Airway epithelial cell (primary cell): ENCODE measurements at places on chromosomes 3 and 15. TPM values are rescaled to one million over a fixed set of nuclear protein-coding genes. Genes with fewer than 3 reads are reported as not detected.

Gene SLC24A5
- total RNA-seq: not detected in 2 replicates

Gene CHST13
- total RNA-seq: not detected in 2 replicates

Gene GUCA1C
- not detected in 2 replicates for total RNA-seq

Gene CRYBG3
- 7.2 and 7.6 TPM in 2 replicates for total RNA-seq

Gene HMG20A
- 27.7 and 33.1 TPM in 2 replicates for total RNA-seq

Gene SMCO1
- not detected in 2 replicates for total RNA-seq

Gene GOLGA8R
- 0.21 and 0.60 TPM in 2 replicates for total RNA-seq

Gene LCTL
- total RNA-seq: not detected in 2 replicates

Gene FSIP1
- total RNA-seq: 0.42 TPM in 1 of 2 replicates, not detected in the other

Gene PRSS50
- total RNA-seq: not detected in 2 replicates

Gene SH2D7
- total RNA-seq: not detected in 2 replicates

Gene GOLGA8J
- total RNA-seq: not detected in 2 replicates

Gene GRK7
- total RNA-seq: 0.07 TPM in 1 of 2 replicates, not detected in the other

Gene CCDC54
- not detected in 2 replicates for total RNA-seq

Gene HTR3E
- not detected in 2 replicates for total RNA-seq

Gene TMEM202
- total RNA-seq: not detected in 2 replicates

Gene PIGZ
- 3.5 and 9.7 TPM in 2 replicates for total RNA-seq

Gene ADAMTS17
- total RNA-seq: 1.1 and 2.0 TPM in 2 replicates

Gene LRRC31
- total RNA-seq: not detected in 2 replicates

Gene ZKSCAN7
- 1.4 and 2.5 TPM in 2 replicates for total RNA-seq

Gene TLR9
- total RNA-seq: 0.07 TPM in 1 of 2 replicates, not detected in the other

Gene GOLGA6L7
- not detected in 2 replicates for total RNA-seq

Gene PAK6
- 36.9 and 39.2 TPM in 2 replicates for total RNA-seq

Gene LRRIQ4
- total RNA-seq: not detected in 2 replicates

Gene SERINC4
- total RNA-seq: 0.19 TPM in 1 of 2 replicates, not detected in the other

Gene DUOX1
- 39.9 and 59.4 TPM in 2 replicates for total RNA-seq

Gene MUC20
- total RNA-seq: 1.2 and 4.0 TPM in 2 replicates

Gene HYKK
- 1.8 and 4.5 TPM in 2 replicates for total RNA-seq

Gene CTXND1
- 0.05 TPM in 1 of 2 replicates, not detected in the other for total RNA-seq

Gene CCDC71
- total RNA-seq: 37.9 and 42.0 TPM in 2 replicates

Gene COL8A1
- 5.6 and 6.8 TPM in 2 replicates for total RNA-seq

Gene TGM4
- 0.33 and 0.35 TPM in 2 replicates for total RNA-seq

Gene TRANK1
- total RNA-seq: 0.60 and 0.78 TPM in 2 replicates

Gene GATM
- total RNA-seq: 0.37 and 1.2 TPM in 2 replicates

Gene ANKDD1A
- 1.4 and 1.6 TPM in 2 replicates for total RNA-seq

Gene BRK1
- total RNA-seq: 101 and 142 TPM in 2 replicates

Gene FXR1
- total RNA-seq: 77.7 and 79.8 TPM in 2 replicates

Gene SNTN
- total RNA-seq: not detected in 2 replicates
